ENCODE measurements at places on chromosomes 2 and 18. TPM values are rescaled to one million over a fixed set of nuclear protein-coding genes. Genes with fewer than 3 reads are reported as not detected.

GRCh38 chr2:66497431-66498288 lies 62.7 kb downstream of the MEIS1 start:
- no peak overlapping the region for H3K4me3 ChIP-seq
- H3K36me3 ChIP-seq, result no peaks in the 10 kb centered on the region
- H3K27ac ChIP-seq, result no peak overlapping the region
- H3K27me3 ChIP-seq, result peaks cover 5% of the 10 kb centered on the region

The ITPRIPL1 gene
- total RNA-seq, result 9.9 TPM

DNA sequence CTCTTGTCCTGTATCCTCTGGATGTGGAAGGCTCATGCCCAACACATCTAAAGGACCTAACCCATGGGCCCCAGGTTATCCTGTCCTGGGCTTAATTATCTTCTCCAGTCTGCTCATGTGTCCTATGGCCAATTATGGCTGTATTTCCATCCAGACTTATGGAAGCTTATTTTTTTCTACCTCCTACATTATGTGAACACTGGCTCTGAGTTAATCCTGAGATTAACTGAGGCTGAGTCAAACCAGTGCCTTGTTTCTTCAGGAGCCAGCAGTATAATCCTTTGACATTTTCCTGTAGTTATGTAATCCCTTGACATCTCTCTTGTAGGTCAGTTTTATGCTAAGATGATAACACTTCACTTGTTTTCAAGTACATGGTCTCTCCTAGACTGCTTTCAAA lies 213.6 kb downstream of the PMAIP1 start:
- H3K27ac ChIP-seq, result no peak overlapping the region
- no peaks in the 10 kb centered on the region for H3K4me1 ChIP-seq
- H3K36me3 ChIP-seq, result no peaks in the 10 kb centered on the region
- H3K4me3 ChIP-seq, result no peak overlapping the region
- no peaks in the 10 kb centered on the region for H3K27me3 ChIP-seq

- no peak for DNase-seq
- H3K36me3 ChIP-seq, result no peaks in the 10 kb centered on the region
- no peak overlapping the region for H3K27ac ChIP-seq
- no peak overlapping the region for H3K4me3 ChIP-seq
These were observed 90.3 kb upstream of the MAP3K20 start for GRCh38 chr2:172985139-172985892.

DNA sequence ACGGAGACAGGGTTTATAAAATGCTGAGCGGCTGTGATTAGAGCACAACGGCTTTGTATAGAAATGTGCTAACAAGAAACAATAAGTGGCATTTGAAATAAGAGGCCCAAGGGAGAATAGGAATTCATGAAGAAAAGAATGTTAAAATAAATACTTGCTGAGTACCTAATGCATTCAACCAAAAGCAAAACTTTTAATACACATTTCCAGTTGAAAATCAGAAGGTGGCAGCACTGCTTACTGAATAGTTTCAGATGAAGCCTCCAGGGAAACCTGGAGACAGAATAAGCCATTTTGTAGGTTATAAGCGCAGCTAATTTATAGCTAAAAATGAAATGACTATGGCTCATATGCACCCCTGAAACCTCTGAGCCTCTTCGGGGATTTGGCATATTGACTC lies 286.6 kb downstream of the DPP10 start:
- no peaks in the 10 kb centered on the region for H3K4me1 ChIP-seq
- no peaks in the 10 kb centered on the region for H3K27me3 ChIP-seq
- no peak overlapping the region for H3K4me3 ChIP-seq
- no peak overlapping the region for H3K27ac ChIP-seq
- DNase-seq, result no peak
- no peaks in the 10 kb centered on the region for H3K36me3 ChIP-seq

DNA sequence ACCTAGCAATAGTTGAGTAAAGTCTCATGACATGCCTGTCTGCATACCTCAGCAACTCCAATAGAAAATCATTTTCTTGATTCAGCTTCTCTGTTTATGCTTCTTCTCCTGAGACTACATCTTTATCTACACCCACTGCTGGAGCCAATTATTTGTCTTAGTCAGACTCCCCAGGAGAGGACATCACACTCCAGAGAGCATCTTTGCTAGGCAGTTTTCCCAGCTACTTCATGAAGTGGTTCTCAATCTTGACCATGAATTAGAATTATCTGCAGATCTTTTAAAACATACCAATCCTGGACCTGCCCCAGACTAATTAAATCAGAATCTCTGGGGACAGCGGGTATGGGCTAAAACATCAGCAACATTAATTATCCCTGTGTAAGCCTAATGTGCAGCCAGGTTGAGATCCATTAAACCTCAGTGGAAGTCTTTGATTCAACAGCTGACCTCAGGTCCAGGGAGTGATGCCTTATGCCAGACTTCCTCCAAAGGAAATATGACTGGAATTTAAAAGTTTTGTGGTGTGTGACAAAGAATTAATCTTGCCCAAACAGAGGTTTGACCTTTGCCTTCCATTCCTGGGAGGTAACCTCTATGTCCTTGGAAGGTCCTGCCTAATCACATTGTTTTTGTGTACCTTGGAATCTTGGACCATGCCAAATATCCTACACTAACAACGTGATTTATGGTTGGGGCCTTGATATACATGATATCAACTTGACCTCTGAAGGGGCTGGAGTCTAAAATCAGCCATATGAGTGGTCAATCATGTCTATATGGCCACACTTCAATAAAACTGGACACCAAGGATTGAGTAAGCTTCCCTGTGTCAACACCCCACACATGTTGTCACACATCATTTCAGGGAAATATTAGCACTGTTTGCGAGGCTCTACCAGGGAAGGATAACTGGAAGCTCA lies 99.3 kb upstream of the DNAJC10 start:
- peaks cover 7% of the 10 kb centered on the region for H3K27me3 ChIP-seq
- no peak for DNase-seq
- no peaks in the 10 kb centered on the region for H3K4me1 ChIP-seq
- no peaks in the 10 kb centered on the region for H3K36me3 ChIP-seq
- no peak overlapping the region for H3K4me3 ChIP-seq
- H3K27ac ChIP-seq, result no peak overlapping the region

DNA sequence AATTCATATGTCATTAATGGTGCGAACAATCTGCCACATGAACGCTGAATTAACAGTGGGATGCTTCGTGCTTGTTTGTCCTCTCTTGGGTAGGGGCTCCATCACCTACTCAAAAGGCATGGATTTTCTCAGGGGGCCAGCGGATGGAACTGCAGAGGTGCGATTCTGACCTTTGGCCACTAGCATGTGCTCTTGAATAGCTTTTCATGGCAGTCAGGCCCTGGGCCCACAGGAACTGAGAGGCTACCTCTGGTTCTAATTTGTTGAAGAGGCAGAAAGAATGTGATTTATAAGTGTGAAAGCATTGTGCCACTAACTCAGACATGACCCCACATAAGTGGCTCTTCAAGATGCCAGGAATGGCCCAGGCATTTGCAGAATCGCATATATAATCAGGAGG lies 283.2 kb downstream of the INSIG2 start:
- DNase-seq, result no peak
- H3K36me3 ChIP-seq, result peaks cover 2% of the 10 kb centered on the region
- H3K27ac ChIP-seq, result no peak overlapping the region
- H3K27me3 ChIP-seq, result peaks cover 50% of the 10 kb centered on the region
- no peak overlapping the region for H3K4me3 ChIP-seq

The POTEC gene
- not detected for total RNA-seq

The MTX2 gene
- total RNA-seq, result 6.1 TPM
